Aorta (tissue), 5 donors: ENCODE measurements at places on chromosomes 5 and 9. TPM values are rescaled to one million over a fixed set of nuclear protein-coding genes. Genes with fewer than 3 reads are reported as not detected.

DNA sequence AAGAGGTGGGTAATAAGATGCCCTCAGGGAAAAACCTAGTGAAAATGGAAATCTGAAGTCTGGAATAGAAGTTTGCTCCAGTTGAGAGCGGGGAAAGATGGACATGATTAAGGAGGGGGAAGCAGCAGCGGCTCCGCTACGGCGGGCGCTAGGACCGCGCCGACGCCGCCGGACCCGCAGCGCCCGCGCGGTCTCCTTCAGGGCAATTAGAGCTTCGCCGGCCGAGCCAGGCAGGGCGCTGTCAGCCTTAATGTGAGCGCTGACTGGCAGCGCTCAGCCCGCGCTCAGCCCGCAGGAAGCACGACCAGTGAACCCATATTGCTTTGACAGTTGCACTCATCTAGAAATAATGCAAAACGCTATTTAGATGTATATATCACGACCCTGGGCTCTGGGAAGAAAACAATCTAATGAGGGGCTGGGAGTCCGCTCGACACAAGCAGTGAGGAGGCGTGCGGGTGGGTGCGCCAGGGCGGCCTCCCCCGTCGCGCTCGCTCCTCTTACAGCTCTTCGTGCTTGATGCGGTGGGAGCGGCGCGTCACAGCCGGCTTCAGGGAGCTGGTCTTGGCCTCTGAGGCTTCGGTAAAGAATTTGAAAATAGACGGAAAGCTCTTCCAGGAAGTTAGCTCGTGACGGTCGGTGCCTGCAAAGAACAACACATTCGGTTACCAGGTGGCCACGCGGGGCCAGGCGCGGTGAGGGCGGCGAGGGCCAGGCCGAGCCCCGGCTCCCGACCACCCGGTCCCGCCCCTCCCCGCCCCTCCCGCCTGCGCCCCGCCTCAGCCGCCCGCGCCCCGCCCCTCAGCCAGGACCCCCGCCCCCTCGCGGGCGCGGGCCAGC is 37.7 kb downstream of the NR2F1 start:
- DNase-seq = peak; percentile 88

DNA sequence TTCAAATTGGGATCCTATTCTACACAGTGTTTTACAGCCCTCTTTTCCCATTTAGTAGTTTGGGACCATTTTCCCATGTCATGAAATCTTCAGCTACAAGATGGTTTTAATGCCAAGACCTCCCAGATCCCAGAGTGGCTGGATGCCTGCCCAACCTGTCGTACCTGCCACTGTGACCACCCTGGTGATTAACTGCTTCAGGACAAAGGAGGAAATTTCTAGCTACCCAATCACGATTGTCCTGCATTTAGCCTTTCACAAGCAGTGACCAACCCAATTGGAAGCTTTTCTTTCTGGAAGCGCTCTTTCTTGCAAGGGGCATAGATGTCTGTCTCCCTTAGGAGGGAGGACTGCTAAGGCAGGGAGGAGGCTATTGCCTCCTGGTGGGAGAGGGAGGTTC is 13.8 kb downstream of the IL9 start:
- no peak for DNase-seq

- no peak for DNase-seq
Measured at GRCh38 chr9:135707252-135708138, 5.5 kb downstream of the KCNT1 start.

- DNase-seq = no peak
Measured at GRCh38 chr5:170161069-170161468, 55.4 kb downstream of the FOXI1 start.

- DNase-seq = no peak
Measured at GRCh38 chr5:150064681-150065220, 21.6 kb downstream of the CSF1R start.

GRCh38 chr5:141692533-141692888 is 10.5 kb upstream of the ARAP3 start:
- DNase-seq = no peak

GRCh38 chr5:148790545-148791333 is 35.7 kb upstream of the ADRB2 start:
- no peak for DNase-seq

DNA sequence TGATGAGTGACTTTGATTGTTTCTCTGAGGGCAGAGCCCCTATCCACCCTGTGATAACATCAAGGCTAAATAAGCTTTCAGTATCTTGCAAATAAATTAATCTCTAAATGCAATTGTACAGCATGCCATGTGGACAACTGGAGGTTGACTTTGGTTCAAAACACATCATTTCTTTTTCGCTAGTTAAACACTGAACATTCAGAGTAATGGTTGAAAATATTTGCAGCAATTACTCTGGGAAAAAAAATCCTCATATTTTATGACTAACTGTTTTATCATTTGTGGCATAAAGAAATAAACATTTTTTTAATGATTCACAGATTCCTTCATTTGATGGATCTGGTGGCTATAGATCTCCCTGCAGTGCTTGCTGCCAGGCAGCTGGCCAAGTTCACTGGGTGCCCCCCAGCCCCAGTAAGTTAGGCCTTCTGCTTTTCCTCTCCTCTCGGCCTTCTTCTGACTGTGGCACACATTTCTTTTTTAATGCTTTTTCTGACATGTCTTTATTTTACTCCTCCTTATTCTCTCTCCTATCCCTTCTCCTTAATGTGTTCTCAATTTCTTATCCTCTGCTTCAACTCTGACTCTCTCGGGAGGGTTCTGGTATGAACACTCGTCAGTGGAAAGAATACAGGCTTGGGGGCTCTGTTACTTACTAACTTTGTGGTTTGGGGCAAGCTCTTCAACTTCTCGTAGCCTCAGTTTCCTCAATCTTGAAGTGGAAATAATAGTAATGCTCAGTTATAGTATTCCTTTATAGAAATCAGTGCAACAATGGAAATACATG is 69.6 kb downstream of the ADAMTSL1 start:
- DNase-seq = peak; percentile 44

GRCh38 chr5:169115461-169116124 is 185.3 kb downstream of the SLIT3 start:
- no peak for DNase-seq

GRCh38 chr5:6088706-6089105 is 289.6 kb downstream of the MED10 start:
- DNase-seq = no peak

DNA sequence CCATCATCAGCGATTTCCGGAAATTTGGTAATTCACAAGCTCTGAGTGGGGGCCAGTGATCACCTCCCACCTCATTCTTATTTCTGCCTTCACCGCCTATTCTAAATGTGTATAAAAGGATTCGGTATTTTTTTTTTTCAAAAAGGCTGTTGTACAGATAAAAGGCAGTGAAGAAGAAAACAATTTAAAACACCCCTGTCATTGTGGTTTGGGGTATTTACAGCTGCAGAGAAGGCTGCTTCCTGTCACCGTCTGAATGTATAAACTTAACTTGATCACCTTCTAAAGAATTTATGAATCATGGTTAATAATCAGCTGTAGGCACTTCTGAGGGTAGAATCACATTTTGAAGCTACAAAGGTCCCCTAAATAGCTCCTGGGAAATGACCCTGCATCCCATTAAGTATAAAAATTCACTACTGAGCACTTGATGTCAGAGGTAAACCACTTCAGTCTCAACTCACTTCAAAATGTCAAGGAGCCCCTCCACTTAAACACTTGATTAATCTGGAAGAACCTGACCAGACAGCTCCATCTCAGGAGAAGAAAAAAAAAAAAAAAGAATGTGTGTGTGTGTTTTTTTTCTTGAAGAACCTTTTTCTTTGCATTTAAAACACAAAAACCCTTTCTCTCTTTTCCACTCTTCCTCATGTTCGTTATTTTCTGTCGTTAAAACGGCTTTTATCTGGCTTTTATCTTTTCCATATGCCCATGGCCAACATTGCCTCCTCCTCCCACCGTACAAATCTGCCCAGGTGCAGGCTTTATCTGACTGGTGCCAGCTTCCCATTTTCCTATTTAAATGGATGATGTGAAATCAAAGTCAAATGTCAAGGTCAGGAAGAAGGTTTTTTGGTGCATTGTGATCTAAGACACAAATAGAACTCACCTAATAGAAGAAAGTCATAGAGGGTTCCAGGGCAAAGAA is 291.2 kb downstream of the IRX1 start:
- no peak for DNase-seq

DNA sequence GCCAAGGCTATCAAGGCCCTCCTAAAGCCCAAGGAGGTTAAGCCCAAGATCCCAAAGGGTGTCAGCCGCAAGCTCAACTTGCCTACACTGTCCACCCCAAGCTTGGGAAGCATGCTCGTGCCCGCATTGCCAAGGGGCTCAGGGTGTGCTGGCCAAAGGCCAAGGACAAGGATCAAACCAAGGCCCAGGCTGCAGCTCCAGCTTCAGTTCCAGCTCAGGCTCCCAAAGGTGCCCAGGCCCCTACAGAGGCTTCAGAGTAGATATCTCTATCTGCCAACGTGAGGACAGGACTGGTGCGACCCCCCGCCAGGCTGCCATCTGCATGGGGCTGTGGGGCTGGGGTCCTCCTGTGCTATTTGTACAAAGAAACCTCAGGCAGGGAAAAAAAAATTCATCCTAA is 3.3 kb downstream of the HOMER1 start:
- no peak for DNase-seq

GRCh38 chr9:88005240-88005639 is 30.9 kb upstream of the CDK20 start:
- DNase-seq = no peak

- no peak for DNase-seq
Measured at GRCh38 chr9:109945573-109945972, 165.6 kb downstream of the PALM2AKAP2 start.

- no peak for DNase-seq
Measured at GRCh38 chr5:112742424-112742823, 4.7 kb downstream of the APC start.

- DNase-seq = no peak
Measured at GRCh38 chr9:110691002-110691549, 22.5 kb downstream of the MUSK start.

DNA sequence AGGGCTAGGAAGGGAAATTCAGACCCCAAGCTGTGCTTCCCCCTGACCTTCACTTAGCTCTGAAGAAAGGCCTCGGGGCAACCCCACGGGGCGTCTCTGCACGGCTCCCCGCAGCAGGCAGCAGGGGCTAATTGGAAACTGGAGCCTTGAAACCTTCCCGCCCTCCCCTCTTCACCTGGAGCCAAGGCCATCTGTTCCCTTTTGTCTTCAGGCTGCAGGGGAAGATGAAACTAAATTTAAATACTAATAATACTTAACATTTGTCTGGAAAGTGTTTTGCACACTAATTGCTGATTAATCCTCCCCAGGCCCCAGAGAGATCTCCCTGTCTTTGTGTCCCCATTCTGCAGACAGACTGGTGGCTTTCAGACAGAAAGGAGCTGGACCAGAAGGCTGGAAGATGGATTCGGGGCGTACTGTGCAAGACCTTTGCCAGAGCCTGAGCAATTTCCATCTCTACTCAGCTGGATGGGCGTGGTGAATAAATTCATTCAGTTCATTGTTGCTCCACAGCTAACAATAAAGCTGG is 34.1 kb upstream of the CPLX2 start:
- DNase-seq = no peak

GRCh38 chr9:26260238-26260637 is 582.0 kb upstream of the TUSC1 start:
- no peak for DNase-seq

DNA sequence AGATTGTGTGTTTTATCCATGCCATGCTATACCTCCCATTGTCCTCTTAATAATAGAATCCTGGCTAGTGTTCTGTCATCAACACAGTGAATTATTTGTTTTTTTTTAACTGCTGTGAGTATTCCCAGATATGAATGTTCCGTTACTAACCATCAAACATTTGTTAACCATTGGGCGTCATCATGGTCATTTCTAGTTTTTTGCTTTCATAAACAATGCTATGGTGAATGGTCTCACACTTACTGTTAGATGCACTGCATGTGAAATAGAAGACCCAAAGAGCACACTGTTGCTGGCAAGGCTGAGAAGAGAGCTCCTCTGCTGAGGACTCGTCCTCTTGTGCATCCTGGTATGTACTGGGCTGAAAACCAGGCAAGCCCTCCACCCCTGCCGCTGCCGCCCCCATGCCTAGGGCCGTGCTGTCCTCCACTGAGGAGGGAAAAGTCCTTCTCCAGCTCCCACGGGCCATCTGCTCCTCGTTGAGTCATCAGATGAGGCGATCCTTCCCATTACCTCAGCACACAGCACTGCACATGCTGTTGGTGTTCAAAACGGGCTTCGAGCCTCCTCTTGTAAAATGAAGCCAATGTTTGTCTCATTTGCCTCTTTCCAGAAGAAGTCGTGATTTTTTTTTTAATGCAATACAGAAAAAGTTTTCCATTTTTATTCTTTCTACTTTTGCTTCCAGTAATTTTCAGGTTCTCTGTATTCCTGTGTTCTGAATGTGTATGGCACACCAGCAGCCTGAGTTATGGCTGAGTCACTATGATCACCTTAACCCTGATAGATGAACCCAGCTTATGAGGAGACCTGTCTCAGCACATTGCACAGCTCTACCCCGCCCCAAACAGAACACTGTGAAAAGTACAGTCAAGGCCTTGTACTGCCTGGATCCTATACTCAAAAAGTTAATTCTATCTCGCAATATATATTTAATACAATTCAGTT is 219.0 kb downstream of the AOPEP start:
- DNase-seq = peak; percentile 79

DNA sequence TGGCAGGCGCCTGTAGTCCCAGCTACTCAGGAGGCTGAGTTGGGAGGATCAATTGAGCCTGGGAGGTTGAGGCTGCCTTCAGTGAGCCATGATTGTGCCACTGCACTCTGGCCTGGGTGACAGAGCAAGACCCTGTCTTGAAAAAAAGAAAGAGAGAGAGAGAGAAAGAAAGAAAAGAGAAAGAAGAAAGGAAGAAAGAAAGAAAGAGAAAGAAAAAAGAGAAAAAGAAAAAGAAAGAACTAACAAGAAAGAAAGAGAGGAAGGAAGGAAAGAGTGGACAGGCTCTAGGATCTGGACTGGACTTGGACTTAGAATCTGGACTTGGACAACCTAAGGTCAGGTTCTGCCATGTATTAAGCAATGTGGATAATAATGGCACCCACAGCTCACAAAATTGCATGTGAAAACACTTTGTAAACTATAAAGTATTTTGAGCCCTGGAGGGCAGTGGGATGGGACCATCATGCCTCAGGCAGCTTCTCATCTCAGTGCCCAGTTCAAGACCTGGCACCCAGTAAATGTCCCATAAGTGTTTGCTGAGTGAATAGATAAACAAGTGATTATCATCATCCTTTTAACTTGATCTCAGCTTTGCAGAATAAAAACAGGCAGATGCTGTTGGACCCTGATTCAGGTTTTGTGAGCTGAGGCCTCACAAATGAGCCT is 12.8 kb upstream of the PHF19 start:
- DNase-seq = no peak

Gene CDX1
- not detected for total RNA-seq

Gene ZFP37
- total RNA-seq = 4.5 TPM

Gene PCDHA6
- total RNA-seq = 0.36 TPM

Gene UGCG
- 36.6 TPM for total RNA-seq

Gene IL9
- total RNA-seq = not detected

Gene AQP7
- 2.7 TPM for total RNA-seq

Gene PPP2R2B
- total RNA-seq = 15.0 TPM

Gene SEMA5A
- total RNA-seq = 14.7 TPM

Gene IFNA21
- total RNA-seq = not detected

Gene GFPT2
- 60.1 TPM for total RNA-seq

Gene RASEF
- total RNA-seq = 0.06 TPM

Gene PCDHGC4
- 6.1 TPM for total RNA-seq

Gene CCDC171
- total RNA-seq = 5.2 TPM

Gene NR2F1-AS1
- total RNA-seq = 7.6 TPM

Gene CCNJL
- total RNA-seq = 2.6 TPM

Gene UCK1
- total RNA-seq = 28.3 TPM

Gene HTR1A
- not detected for total RNA-seq

Gene WNK2
- total RNA-seq = 3.7 TPM
